ENCODE measurements at places on chromosomes 3 and 15. TPM values are rescaled to one million over a fixed set of nuclear protein-coding genes. Genes with fewer than 3 reads are reported as not detected.
A peak's percentile ranks its signal among the peaks of the same experiment; 100 is the strongest.

Gene ST3GAL6
- 27.6 TPM for total RNA-seq

Gene GOLGA6B
- not detected for total RNA-seq

Gene ADGRG7
- total RNA-seq = not detected

Gene CORO2B
- total RNA-seq = 3.4 TPM

Gene INSYN1
- 0.26 TPM for total RNA-seq

Gene CAPN3
- total RNA-seq = 0.21 TPM

DNA sequence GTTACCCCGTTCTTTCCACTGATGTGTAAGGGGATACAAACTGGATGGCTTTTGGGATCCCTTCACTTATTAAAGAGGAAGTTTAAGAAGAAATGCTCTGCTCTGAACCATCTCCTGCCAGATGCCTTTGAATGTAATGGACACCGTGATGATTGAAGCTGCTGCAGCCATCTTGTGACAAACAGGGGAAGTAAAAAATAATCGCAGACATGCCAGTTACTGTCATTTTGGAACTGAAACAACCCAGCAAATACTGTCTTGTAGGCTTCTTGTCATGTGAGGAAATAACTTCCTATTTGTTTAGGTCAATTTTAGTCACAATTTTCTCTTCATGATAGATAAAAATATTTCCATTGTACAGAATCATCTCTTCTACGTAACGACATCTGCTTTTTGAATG is 224.0 kb downstream of the CHL1 start:
- DNase-seq = no peak

- DNase-seq = peak; percentile 37
Observed at GRCh38 chr3:191762323-191762960, 301.5 kb downstream of the PYDC2 start.

DNA sequence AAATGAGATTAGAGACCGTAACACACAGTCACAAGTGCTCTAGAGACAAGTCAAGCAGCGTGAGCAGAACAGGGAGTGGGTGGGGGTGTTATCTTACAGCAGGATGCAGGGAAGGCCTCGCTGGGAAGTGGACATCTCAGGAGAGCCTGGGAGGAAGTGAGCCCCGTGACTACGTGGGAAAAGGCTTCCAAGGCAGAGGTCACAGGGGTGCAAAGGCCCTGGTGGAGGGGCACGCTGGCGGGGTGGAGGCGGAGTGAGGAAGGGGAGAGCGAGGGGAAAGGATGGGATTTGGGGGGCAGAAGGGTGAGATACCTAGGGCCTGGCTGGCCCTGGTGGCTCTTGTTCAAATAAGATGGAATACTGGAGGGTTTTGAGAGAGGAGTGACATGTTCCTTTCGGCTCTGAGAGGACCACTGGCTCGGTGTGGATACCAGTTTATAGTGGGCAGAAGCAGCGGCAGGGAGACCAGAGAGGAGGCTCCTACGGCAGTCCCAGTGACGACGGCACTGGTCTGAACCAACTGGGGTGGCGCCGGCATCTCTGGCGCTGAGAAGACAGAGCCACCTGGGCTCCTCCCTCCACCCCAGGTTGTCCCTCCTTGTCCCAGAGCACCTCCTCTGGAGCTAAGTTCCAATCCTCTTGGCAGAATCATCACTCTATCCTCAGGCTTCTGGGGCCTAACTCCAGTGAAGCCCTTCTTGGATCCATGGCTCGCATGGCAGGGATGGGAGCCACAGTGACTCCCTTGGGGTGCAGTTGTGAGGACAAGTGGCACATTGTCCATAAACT is 266.2 kb upstream of the LYSMD4 start:
- DNase-seq = no peak

DNA sequence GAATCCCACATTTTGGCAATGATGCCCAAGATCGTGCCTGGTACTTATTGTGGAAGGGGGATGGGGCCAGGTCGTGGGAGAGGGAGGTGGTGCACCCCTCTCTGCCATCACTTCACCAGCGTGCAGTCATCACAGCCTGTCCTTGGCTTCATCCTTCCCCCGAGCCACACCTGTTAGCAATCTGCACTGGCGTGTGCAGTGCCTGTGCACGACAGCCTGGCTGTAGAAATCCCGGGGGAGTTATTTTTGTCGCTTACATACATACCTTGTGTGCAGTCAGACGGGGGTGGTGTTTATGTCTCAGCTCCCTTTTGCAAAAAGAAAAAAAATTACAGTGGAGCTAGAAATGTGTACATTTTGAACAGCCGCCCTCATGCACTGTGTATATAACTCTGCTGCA is 216.0 kb downstream of the TLE3 start:
- no peak for DNase-seq

- DNase-seq = no peak
Observed at GRCh38 chr15:101105059-101105891, 146.6 kb downstream of the CHSY1 start.

DNA sequence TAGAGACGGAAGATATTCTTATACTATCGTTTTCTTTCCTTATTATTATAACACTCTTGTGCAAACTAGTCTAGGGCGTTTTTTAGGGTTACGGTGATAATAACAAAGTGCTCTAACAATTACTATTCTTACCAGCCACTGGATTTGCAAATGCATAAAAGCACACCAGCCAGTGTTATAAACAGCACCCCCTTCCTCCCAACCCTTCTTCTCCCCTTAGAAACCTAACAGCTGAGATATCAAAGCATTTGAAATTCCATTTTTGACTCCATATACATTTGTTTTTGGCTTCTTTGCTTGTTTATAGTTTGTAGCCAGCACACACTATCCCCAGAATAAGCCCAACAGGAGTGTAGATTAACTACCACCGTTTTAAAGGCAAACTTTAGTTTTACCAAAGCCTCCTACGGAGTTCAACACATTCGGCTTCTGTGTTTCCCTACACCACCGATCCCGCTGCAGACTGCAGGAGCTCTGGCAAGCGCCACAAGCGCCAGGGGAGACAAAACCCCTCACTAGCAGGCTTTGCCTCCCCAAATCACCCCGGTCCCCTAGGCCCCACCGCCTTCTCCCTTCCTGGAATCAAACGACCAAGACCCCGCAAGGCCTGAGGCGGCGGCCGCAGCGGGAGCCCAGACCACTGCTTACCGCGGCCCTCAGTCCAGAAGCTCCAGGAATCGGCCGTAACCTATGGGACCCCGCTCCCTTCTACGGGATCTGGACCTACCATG is 461 bp downstream of the COPB2 start:
- no peak for DNase-seq

- DNase-seq = no peak
Observed at GRCh38 chr3:98978068-98978811, 76.7 kb upstream of the DCBLD2 start.

DNA sequence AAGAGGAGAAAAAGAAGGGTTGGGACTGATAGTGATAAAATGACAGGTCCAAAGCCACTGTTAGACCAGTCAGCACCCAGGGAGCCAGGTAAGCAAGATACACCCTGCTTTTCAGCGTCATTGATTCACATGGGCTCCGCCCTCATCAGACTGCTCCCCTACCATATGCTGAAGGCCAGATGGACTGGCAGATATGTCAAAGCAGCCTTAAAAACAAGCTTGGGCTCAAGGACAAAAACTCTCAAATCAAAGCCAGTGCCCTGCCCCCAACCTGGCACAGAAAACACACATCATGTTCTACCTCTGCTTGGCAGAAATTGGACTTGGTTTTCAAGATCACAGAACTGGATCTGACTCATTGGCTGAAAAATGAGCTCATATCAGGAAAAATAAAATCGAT is 33.4 kb downstream of the SH3BP5 start:
- no peak for DNase-seq

GRCh38 chr15:22902578-22902977 is 64.1 kb downstream of the NIPA2 start:
- DNase-seq = no peak

DNA sequence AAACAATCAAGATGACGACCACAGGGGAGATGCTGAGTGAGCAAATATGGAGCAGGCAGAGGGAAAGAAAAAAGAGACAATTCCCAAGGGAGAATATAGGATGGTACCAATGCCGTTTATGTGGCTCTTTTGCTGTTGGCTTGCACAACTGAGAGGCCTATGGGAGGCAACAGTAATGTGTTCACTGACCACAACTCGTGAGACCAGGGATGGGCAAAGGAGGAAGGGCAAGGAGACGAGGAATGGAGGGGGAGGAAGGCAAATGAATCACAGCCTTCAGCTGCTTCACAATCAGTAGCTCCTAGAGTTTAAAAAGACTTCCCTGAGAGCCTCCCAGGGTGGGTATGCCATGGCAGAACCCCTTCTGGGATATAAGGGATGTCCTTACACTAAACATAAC is 131.5 kb downstream of the SLC9A9 start:
- no peak for DNase-seq

DNA sequence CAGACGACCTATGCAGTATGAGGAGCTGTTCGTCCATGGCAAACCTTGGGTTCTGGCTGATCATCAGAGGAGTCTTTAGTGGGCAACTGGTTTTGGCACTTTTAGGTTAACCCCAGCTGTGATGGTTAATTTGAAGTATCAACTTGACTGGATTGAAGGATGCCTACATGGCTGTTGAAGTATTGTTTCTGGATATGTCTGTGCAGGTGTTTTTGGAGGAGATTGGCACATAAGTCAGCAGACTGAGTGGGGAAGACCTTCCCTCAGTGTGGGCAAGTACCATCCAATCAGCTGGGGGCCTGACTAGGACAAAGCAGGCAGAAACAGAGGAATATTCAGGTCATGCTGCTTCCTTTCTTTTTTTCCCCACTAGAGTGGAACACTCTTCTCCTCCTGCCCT is 284.1 kb downstream of the NFKBIZ start:
- no peak for DNase-seq

GRCh38 chr3:12622335-12622734 is 41.6 kb downstream of the RAF1 start:
- no peak for DNase-seq

DNA sequence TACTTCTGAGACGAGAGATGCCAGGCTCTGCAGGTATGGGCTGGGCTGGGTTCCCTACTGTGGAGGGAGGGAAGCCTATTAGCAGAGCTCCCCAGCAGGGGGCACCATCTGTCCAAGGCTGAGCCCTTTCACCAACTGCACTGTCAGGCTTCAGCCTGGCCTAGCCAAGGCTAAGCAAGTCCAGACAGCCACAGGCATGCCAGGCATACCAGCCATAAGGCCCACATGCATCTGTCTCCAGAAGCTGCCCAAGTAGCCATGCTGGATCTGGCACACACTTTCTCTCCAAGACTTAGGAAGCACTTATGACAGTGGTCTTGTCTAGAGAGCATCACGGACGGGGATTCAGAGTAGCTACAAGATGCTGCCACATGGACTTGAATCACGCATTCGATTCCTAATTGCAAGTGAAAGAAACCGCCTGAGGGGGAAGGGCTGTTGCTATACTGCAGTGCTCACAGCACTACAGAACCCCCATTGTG is 28.3 kb downstream of the RUVBL1 start:
- peak; percentile 47 for DNase-seq

- DNase-seq = no peak
Observed at GRCh38 chr15:40937762-40938535, 8.8 kb downstream of the DLL4 start.

- no peak for DNase-seq
Observed at GRCh38 chr15:23385886-23386430, 31.4 kb downstream of the GOLGA8S start.

DNA sequence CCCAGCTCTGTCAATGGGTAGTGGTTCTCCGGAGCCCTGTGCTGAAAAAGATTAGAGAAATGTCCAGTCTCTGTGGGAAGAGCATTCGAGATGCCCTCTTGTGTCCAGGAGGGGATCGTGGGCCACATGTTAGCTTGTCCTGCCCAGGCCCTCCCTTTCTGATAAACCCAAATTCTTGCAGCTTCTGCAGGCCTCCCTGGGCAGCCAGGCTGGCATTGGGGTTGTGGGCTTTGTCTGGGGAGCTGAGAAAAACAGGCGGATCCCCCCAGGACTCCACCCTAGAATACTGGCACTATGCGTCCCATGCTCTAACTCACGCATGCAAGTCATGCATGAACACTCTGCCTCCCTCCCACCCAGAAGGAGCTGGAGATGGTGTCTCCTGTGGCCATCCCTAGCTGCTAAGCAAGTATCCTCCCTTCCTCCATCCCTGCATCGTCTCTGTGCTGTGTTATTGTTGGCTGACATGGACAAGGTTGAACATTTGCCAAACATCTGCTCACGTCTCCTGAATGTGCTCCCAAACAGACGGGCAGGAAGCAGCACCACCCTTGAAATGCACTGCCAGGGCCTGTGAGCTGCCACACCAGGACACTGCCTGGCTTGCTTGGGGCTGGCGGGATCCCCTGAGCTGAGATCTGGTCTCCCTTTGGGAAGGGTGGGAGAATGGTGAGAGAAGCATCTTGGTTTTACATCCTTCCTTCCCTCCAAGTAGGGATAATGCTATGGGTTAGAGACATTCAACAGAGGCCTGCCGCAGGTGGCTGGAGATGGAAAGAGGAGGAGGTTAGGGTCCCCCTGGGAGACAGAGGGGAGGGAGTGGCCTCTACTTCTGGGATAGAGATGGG is 26.5 kb downstream of the CFAP161 start:
- peak; percentile 5 for DNase-seq

DNA sequence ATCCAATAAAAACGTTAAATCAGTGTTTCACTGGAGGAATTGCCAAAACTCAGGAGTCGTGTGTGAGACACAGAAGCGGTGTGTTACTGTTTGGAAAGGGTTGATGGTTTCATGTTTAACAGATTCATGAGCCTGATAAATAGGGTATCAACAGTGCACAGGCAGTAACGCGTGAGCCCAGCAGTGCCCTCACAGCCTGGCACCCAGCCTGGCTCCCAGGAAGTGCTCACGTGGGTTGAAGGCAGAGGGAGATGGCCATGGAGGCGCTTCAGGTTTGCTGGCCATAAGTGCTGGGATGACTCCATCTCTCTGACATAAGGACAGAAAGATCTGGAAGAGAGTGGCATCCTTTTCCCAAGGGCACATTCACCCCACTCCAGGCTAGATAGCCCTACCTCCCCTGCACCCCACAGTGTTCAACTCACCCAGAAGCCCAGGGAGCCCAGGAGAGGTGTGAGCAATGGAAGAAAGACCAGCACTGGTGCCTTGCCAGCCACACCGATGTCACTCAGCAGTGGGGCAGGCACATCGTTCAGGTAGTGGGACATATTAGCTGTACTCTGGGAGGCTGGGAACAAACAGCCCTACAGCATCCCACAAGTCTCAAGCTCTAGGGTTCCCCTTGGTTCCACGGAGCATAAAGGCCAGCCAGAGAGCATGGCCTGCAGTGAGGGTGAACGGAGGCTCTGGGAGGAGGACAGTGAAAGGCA is 164.3 kb downstream of the LRRK1 start:
- DNase-seq = no peak

- no peak for DNase-seq
Observed at GRCh38 chr3:47028667-47029066, 49.2 kb downstream of the NBEAL2 start.

- DNase-seq = no peak
Observed at GRCh38 chr15:80996247-80996646, 4.5 kb upstream of the TLNRD1 start.

GRCh38 chr3:33318710-33319380 is 41.6 kb downstream of the FBXL2 start:
- DNase-seq = no peak

- DNase-seq = no peak
Observed at GRCh38 chr3:128572644-128573105, 77.9 kb downstream of the RPN1 start.

DNA sequence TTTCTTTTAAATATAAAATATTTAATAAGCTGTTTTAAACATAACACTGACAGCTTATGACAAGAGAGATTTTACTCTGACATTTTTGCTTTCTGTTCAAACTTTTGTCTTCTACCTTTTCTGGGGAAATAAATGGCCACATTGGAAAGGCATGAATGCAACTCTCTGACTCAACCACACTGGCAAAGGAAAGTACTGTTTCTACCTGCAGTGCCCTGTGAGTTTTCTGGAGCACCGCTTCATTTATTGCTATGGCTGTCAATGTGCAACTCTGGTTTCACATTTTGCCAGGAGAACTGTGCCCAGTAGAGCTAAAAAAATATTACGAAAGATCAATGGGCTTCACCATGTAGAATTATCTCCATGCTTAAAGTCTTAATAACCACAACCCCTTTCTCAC is 15.1 kb downstream of the PDZRN3 start:
- no peak for DNase-seq
